SK-MEL-5 (cell line): ENCODE measurements at places on chromosomes 13 and 19.

DNA sequence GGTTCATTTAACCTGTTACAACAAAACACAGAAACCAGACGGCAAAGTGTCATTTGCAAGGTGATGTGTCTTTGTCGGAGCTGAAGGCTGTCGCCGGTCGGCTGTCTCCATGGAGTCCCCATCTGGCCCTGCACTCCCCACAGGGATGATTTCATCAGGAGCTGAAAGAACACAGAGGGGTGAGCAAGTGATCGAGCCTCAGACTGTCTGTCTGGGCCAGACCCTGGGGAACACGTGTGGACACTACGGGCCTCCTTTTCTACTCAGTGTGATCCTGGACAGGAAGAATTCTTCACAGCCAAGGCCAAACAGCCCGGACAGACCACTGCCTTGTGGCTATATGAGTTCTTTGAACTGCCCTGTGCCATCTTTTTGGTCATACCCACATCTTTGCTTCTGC is 85.1 kb downstream of the RNASEH2B start:
- DNase-seq, result no peak

- no peak for DNase-seq
Observed at GRCh38 chr13:78786459-78786858, 127.5 kb upstream of the OBI1 start.

- no peak for DNase-seq
Observed at GRCh38 chr19:55220525-55220924, 8.0 kb downstream of the TMEM86B start.

DNA sequence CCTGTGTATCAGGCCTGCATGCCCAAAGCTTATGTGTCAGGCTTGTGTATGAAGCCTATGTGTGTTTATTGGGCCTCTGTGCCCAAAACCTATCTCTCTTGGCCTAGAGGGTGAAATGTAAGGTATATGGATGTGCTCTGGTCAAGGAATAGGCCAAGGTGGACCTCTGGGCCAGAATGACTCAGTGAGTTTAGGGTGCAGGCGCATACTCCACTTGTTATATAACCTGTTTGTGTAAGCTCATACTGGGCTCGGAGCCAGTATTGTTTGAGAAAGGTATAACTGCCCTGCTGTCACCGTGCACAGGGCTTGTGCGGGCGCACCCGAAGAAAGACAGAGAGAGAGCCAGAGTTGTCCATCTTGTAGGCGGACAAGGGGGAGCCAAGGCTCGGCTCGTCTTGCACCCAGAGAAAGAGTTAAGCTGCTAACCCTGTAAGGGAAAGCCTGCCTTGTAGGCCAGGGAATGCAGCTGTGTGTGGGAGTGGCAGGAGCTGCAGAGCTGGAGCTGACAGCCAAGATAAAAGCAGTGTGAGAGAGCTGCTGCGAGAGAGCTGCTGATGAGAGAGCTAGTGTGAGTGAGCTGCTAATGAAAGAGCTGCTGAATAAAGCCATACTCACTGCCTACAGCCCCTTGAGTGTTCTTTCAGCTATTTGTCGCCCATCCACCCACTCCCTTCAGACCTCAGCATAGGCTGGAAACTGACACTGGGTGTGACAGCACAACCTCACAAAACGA is 43.4 kb upstream of the N4BP2L1 start:
- no peak for DNase-seq

DNA sequence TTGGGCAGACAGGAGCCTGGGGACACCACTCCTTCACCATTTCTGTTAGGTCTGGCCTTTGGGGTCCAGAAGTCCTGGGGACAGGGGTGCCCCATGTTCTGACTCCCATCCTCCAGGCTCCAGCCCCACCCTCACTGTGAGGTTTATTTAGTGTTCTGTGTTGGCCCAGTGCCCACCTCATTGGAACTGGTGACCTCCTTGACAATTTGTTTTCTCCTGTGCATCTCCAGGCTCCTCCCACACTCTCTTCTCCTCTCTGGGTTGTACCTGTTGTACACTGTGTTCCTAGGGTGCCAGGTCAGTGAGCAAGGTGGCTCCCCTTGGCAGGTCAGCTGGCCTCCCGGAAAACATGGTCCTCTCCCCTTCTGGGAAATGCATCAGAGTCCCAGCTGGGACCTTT is 110.8 kb downstream of the ZNF536 start:
- no peak for DNase-seq

DNA sequence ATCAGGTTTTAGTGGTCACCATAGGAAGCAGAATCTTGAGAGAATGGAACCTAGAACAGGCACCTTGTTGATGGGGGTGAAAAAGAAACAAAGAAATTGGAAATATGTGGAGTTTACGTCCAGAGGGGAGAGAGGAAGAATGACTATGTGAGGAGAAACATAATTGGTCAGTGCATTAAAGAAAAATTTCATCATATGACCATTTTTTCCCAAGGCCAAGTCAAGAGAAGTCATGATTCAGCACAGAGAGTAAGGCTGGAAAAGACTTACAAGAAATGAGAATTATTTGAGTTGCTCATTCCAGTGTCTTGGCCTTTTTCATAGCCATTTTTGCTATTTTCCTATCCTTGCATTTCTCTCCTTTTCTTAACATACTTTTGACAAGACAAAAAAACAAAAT is 421.7 kb downstream of the EFNB2 start:
- no peak for DNase-seq

DNA sequence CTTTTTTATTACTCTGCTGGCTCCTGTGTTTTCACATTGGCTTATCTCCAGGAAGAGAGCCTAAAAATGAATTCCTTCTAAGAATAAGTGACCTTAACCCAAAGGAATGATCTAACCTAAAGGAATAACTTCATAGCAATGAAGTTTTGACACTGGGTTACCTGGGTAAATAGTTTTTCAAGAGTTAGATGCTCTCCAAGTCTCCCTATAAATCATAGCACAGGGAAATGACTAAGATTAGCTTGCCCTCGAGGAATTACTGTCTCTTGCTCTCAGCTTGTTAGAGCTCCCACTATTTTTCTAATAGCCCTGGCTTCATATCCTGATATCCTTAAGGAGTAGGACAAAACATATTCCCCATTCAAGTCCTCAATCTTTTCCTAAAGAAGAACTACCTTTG is 66.3 kb downstream of the SPRY2 start:
- no peak for DNase-seq

DNA sequence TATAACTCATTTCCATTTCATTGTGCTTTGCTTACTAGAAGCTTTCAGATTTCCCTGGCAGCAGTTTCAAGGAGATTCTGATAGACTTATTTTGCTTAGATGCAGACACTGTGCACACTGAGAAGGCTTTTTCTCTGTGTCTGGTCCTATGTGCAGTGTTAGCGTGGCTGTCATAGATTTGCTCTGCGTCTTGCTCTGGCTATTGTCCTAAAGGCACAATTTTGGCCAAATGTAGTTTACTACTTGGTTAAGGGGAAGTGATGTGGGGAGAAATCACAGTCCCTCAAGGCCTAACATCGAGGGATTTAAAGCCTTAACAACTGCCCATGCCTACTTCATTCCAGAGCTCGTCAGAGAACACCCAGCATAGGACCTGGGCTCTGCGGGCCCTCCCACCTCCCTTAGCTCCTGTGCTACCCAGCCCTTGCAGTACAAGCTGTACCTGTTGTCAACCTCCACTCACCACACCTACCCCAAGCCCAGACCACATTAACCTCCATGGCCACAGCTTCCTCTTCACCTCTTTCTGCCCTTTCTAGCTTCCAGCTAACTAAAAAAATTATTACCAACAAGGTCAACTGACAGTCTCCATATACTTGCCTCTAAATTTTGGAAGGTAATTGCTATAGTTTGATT is 38.9 kb upstream of the KATNAL1 start:
- no peak for DNase-seq

GRCh38 chr13:51882570-51883225 is 20.9 kb downstream of the CCDC70 start:
- DNase-seq, result no peak

- DNase-seq, result no peak
Observed at GRCh38 chr13:28636069-28636468, 22.9 kb upstream of the POMP start.

- no peak for DNase-seq
Observed at GRCh38 chr13:112957295-112957677, 11.7 kb upstream of the MCF2L start.

DNA sequence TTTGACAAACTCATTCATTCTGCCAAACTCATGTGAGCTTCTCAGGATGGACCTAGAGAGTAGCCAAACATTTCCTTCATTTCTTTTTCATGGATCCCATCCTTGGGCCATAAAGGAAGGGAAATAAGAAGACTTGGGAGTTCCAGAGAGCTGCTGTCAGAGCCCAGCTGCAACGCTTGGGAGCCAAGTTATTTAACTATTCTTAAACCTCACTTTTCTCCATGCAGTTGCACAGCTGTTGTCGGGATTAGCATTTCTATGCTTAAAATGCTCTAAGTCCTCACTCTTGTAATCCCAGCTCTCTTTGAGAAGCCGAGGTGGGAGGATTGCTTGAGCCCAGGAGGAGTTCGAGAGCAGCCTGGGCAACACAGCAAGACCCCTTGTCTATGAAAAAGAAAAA is 11.7 kb upstream of the CASP14 start:
- DNase-seq, result no peak

GRCh38 chr13:30652746-30653386 is 35.1 kb downstream of the USPL1 start:
- no peak for DNase-seq

DNA sequence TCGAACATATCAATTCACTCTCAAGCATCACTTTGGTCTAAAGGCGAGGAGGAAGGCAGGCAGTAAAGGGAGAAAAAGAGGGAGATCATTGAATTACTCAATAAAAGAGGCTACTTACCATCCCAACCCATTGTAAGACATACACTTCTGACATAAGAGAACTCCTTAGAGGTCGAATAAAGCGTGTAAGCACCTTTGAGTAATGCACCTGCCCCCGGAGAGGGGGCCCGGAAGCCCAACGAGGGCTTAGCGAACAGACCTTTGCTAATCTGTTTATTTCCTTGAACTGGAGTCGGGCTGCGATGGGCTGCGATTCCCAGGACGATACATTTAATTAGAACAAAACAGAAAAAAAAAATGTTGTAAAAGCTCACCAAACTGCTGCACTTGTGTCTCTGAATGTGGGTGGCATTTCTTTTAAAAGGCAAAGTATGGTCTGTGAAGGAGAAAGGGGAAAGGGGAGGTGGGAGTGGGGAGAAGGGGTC is 3.0 kb downstream of the ZC3H4 start:
- no peak for DNase-seq

DNA sequence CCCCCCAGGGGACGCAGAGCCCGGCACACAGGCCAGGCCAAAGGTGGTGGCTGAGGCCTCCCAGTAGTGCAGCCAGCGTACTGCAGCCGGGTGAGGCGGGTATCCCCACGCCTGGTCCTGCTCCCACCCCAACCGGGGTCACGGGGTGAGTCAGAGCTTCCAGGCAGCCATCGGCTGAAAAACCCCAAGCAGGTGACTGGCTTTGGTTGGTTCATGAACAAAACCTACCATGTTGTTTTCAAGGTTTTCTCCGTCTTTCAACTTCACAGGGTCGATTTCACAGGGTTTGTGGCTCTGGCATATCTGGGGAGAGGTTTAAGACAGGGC is 42.1 kb upstream of the C13orf46 start:
- DNase-seq, result no peak

GRCh38 chr13:41188584-41188983 is 5.8 kb downstream of the KBTBD7 start:
- DNase-seq, result no peak

DNA sequence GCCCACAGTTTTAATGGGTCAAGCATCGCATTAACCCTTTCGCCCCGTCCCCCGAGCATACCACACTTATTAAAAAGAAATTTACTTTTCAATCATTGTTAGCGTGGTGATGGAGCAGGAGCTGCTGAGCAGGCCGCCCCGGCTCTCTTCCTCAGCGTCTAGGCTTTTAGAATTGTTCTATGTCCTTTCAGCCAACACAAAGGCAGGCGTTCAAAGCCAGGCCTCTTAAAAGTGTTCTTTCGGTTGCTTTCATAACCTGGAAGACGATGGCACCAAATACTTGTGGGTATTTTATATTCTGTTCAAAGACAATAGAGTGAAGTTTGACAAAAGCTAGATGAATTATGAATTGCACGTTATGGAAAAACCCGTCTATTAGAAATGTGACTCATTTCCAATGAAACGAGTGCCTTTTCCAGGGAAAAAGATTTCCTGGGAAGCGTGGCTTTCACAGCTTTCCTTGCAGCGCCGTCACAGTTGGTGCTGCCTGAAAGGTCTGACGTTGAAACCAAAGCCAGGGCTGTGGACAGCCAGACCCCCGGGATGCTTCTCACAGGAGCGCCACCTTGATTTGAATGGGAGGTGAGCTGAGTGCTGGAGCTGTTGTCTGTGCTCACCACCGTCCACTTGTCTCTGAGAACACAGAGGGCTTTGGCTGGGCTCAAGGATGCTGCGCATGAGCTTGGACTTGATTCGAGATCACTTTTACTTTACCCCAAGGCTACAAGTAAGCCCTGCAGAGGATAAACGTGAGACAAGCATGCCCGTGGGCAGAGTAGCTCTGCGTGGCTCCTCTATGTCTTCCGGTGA is 78.8 kb downstream of the SOX1 start:
- no peak for DNase-seq

DNA sequence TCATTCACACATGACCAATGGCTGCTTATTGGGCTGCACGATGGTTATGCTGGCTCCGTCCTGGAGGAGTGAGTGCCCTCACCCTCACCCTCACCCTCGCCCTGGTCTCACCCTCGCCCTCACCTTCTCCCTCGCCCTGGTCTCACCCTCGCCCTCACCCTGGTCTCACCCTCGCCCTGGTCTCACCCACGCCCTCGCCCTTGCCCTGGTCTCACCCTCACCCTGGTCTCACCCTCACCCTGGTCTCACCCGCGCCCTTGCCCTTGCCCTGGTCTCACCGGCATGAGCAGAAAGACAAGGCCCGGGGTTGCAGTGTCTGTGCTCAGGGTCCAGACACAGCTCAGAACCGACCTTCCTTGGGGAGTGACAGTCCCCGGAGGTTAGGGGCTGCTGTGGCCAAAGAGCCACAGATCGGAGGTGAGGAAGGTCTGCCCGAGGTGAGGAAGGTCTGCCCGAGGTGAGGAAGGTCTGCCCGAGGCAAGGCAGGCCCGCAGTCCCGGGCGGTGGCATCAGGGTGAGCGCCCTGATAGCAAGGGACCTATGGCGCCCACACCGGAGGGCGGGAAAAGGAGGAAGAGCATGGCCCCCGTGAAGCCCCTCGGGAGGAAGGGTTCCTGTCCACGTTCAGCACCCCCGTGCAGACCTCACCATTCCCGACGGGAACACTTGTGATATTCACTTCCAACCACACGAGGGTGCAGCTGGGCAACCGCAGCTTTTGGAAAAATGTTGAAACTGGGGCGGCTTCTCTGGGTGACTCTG is 65.6 kb downstream of the MCF2L start:
- peak; percentile 78 for DNase-seq

GRCh38 chr19:8167985-8168384 is 18.6 kb upstream of the FBN3 start:
- no peak for DNase-seq

- no peak for DNase-seq
Observed at GRCh38 chr19:9149997-9150396, 9.8 kb downstream of the ZNF317 start.

- no peak for DNase-seq
Observed at GRCh38 chr13:78100486-78100885, 181.9 kb upstream of the EDNRB start.

- DNase-seq, result peak; percentile 11
Observed at GRCh38 chr13:79246578-79246949, 159.5 kb downstream of the RBM26 start.

- no peak for DNase-seq
Observed at GRCh38 chr19:49339301-49340068, 4.3 kb downstream of the CD37 start.
